HL-60 (cell line): ENCODE measurements at places on chromosomes 2 and 18.

GRCh38 chr2:68193144-68193543, 35.5 kb downstream of the PNO1 start:
- no peak for DNase-seq

DNA sequence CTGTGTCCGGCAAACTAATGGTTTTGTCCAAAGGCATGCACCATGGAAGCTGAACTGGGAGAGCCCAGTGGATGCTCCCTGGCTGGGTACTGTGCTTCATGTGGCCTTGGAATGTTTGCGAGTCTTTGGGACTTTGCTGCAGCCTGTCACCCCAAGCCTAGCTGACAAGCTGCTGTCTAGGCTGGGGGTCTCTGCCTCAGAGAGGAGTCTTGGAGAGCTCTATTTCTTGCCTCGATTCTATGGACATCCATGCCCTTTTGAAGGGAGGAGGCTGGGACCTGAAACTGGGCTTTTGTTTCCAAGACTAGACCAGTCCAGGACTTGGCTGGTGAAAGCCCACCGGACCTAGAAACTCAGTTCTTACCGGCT, 1.7 kb downstream of the MARS2 start:
- DNase-seq: no peak

- no peak for DNase-seq
Observed at GRCh38 chr2:234467289-234467688, 29.6 kb downstream of the ARL4C start.

DNA sequence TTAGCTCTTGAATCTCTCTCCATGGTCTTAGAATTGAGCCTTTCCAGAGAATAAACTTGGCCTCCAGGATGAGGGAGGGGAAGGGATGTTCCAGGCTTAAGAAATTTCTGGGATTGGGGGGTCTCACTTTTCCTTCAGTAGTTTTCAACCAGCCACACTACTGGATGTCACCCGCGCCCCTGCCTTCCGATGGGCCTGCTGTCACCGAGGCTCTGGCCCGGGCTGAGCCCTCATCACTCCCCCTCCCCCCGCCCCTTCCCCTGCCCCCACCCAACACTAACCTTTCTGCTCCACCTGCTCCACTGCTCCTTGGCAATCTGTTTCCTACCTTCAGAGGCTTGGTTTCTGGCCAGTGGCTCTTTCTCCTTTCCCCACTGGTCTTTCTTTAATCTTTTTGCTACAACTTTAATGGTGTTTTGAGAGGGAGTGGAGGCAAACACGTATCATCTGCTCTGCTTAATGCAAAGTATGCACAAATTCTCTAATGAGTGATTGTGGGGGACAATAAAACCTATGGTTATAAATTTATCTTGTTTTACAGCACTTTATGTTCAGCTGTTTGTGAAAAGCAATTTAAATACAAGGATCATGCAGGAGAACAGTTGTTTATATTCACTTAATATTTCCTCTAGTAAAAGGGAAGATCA, 155.1 kb downstream of the WDSUB1 start:
- DNase-seq: no peak

GRCh38 chr2:232282508-232283055, 96.0 kb upstream of the ALPP start:
- DNase-seq: no peak

GRCh38 chr2:24239553-24239952, 64.7 kb downstream of the FAM228A start:
- no peak for DNase-seq

DNA sequence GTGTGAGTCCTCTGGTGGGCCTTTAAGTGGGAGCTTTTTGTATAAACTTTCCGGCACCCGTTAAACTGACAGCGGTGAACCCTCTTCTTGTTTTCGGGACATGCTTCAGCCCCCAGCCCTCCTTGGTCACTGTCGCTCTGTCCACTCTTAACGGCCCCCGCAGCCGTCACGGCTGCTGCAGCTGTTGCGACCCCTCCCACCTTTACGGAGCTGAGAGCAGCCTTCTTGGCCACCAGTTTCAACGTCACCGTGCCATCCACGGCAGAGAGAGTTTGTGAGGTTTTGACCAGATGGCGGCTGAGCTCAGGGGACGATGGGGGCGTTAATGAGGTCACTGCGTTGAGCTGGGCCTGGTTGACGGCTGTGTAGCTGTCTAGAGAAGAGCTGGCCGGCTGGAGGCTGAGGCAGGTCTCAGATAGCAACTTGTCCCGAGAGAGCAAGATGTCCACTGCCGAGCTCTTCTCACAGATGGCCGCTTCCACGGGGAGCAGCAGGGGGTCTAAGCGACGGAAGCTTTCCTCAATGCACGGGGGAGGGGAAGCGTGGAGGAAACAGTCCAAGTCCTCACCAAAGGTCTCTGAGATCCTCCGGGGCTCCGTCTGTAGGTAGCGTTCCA, 41.9 kb downstream of the KLF7 start:
- DNase-seq: no peak

DNA sequence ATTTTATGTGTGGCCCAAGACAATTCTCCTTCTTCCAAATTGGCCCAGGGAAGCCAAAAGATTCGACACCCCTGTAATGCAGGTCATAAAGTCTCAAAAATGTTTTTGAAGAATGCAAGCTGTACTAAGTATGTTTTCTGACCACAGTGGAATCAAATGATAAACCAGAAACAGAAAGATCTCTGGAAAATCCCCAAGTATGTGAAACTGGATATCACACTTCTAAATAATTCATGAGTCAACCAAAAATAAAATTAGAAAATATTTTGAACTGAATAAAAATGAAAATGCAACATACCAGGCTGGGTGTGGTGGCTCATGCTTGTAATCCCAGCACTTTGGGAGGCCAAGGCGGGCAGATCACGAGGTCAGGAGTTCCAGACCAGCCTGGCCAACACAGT, 34.1 kb upstream of the UBE2F start:
- no peak for DNase-seq

DNA sequence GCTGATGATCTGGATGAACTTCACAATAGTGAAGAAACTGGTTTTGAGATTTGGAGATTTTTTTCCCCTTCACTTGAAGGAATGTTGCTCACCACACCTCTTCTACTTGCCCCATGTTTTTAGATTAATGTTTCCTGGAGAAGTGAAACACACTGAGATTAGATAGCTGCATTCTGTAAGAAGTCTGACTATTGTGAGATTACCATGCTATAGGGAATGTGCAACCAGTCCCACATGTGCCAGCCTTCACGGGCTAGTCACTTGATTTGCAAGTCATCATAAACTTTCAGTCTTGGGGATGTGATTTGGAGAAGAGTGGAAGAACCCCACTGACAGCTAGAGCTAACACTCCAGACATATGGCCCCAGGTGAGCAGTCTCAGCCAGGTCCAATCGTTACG, 7.4 kb upstream of the CCNYL1 start:
- no peak for DNase-seq

DNA sequence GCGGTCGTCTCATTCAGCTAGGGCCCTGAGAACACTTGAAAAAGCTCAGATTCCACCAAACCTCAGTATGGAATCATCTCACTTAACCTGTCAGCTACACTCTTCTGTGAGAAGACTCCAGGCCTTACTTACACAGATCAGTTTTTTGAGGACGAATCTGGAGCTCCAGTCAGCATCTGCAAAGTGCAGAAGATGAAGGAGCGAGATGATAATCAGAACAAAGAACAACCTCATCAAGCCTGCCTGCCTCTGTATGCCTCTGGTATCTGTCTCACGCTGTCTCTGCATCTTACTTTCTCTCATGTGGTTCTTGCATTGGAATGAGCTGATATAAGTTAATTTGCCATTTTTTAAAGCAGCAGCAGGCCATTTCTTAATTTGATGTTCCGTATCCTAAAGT, 444.1 kb upstream of the LRATD1 start:
- no peak for DNase-seq

DNA sequence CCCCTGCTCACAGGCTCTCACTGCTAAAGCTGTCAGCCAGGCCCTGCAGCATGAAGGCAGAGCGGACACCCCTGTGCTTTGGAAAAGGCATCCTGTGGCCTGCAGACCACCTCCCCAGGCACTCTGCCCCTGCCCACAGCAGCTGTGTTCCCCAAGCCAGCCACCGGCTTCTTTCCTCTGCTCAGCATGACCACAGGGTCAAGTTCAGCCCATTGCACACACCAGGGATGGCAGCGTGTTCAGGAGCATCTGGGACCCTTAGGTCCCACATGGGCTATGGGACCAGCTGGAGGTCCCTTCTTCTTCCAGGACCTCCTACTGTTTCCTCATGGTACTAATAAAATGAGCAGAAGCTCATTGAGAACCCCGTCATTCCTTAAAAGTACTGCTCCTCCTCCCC, 118.4 kb upstream of the ACAA2 start:
- no peak for DNase-seq

- DNase-seq: peak; percentile 62
Observed at GRCh38 chr2:47785986-47786385, 3.0 kb downstream of the MSH6 start.

DNA sequence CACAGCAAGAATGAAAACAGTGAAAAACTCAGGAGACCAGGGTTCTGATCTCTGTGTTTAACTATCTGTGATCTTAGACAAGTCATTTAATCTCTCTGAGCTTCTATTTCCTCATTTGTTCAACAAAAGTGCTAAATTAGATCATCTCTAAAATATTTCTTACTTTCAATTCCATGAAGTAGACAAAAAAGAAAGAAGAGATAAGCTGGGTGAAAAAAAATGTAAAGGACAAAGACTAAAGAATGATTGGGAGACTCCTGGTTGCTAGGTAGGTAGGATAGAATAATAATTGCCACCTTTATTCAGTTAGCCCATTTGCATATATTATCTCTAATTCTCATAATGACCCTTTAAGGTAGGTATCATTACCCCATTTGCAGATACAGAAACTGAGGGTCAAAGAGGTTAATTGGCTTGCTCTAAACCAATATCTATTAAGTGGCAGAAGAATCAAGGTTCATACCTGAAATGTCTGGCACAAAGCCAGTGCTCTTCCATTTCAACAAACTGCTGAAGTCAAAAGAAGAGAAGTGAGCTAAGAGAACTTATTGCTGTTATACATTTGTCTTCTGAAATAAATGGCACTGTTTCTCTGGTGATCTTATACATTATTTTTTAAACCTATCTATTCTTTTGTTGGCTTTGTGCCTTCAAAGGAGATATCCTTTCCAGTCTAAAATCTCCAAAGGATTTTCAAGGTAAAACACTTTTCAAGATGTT, 141.7 kb downstream of the OTX1 start:
- DNase-seq: no peak

GRCh38 chr2:203543898-203544328, 8.8 kb upstream of the RAPH1 start:
- no peak for DNase-seq

DNA sequence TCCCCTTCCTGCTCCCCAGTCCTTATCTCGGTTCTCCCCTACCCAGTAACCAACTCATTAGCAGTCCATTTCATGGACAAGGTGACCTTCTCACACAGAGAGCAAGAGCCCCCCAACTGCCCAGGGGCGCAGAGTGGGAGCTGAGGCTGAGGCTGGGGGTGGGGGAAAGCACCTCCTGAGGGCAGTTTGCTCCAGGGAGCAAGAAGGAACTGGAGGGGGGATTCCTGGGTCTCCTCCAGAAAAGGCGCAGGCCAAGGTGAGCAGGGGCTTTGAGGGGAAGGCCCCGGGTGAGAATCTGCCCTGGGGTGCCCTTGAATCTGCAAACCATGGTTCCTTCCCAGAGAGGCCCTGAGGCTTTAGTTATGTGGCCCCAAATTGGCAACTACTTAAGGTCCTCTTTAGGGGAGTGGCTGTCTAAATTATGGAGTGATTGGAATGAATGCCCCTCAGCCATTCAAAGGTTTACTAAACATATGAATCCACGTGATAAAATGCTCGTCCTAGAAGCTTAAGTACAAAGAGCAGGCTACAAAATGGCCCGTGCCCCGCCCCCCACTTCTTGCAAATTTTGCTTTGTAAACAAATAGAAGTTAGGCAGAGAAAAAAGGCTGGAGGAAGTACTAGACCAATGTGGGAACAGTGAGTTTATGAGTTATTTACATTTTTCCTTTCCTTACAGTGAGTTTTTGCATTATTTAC, 123.5 kb upstream of the HS6ST1 start:
- peak; percentile 15 for DNase-seq

- DNase-seq: no peak
Observed at GRCh38 chr2:73414696-73415095, 29.1 kb downstream of the ALMS1 start.

DNA sequence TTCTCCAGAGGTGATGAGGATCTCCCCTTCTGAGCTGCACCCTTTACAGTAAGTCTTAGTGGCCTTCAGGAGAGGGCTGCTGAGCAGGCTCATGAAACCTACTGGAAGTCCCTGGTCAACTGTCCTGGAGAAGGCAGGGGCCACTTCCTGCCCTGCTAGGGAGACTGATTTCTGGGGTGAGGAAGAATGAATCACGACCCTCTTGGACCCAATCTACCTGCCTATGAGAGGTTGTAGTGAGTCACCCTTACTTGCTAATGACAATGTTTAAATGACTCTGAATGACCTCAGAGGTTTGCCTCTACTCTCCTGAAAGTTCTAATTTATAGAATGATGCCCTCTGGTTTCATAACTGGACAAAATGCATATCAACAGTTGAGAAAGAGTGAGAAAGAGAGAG, 79.4 kb upstream of the FAM136A start:
- no peak for DNase-seq

- DNase-seq: no peak
Observed at GRCh38 chr2:195622966-195623365, 34.1 kb upstream of the SLC39A10 start.

GRCh38 chr18:63259567-63260379, 59.8 kb downstream of the BCL2 start:
- DNase-seq: no peak

GRCh38 chr18:58671632-58672564, 633 bp downstream of the MALT1 start:
- DNase-seq: peak; percentile 70

GRCh38 chr2:228709788-228710371, 528.4 kb upstream of the SPHKAP start:
- no peak for DNase-seq

DNA sequence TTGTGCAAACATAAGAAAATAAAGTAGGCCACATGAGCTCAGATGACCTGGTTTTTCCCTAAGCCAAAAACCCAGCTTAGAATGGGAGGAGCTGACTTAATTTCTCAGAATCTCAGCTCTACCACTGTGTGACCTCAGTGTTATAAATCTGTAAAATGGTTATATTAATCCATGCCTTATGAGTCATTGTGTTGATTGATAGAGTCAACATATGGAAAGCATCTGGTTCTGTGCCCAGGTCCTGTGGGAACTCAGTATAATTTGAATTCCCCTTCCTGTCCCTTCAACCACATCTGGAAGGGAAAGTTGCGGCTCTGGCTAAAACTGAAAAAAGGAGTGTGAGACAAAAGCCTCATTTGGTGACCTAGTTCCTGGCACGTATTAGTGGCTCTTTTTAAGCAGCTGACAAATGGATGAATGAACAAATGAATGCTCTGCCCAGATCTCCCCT, 25.7 kb downstream of the TMEM177 start:
- no peak for DNase-seq

DNA sequence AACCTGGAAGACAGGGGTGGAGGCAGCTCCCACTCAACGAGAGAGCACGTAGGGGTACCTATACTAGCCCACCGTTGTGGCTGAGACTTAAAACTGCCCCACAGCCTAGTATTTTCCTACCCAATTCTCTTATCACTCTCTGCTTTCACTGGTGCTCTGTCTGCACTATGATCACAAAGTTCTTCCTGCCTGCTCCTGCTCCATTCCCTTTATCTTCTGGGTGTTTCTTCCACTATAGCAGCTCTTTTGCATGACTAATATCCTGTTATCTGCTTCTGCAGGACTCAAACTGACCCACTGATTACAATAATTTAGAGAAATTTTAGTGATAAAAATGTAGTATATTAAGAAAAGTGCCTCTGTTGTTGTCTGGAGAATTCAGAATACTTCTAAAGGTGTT, 184.8 kb downstream of the LRP1B start:
- DNase-seq: no peak
